ENCODE measurements at places on chromosomes 16 and 17.
A peak's percentile ranks its signal among the peaks of the same experiment; 100 is the strongest.

DNA sequence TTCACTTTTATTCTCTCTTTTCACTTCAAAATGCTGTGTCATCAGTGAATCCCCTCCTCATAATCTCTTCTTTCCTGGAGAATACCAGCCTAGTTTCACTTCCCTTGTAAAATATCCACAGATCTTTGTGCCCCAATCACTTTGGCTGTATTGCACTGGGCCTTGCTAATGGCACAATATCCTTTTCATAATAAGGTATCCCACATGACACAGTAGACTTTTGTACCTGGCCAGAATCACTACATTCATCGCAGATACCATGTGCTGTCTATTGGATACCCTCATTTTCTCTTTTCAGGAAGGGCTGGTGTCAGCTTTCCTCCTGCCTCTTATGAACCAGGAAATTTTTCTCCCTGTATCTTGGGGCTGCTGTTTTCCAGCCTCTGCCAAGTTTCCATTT lies 25.7 kb upstream of the TOX3 start:
- DNase-seq, result no peak

DNA sequence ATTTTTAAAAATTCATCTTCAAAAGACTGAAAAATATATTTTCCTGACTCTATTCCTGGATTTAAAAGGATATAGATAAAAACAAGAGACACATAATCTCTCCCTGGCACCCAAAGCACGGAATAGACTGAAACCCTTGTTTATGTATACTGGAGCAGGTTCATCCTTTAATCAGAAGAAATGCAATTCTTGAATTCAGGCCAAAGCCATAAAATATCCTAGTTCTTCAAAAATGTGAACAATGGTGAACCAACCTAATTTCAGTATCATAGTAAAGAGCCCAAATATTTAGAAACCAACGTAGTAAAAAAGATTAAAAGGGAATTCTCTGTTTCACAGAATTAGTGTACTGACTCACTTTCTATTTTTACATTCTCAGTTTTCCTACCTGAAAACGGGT lies 188.5 kb upstream of the C17orf78 start:
- DNase-seq, result no peak

DNA sequence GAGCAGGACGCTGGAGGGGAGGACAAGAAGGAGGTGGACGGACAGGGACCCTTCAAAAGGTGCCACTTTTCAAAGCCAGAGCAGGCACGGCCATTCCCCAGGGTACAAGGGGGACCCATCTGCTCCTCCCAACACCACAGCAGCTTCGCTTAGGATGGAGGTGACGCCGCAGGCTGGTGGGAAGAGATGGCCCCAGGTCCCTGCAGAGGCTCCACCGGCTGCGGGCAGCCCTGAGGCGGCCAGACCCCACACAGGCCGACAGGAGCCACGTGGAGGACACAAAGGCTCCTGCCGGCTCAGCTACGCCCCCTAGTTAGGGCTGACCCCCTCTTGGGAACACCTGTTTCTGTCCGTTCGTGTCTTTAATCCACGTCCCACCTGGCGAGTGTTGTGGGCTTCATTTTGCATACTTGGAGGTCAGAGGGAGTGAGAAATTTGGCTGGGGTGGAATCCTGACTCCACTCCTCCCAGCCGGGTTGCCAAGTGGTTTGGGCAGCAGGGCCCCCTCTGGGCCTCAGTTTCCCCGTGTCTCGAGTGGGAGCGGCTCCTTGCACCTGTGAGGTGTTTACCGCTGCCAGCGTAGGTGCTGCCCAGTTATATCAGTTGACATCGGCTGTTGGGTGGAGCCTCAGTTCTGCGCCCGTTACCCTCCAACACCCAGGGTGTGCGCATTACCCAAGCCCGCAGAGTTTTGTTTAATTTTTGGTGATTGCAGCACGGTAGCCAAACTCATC lies 5.8 kb upstream of the FN3KRP start:
- DNase-seq, result no peak

DNA sequence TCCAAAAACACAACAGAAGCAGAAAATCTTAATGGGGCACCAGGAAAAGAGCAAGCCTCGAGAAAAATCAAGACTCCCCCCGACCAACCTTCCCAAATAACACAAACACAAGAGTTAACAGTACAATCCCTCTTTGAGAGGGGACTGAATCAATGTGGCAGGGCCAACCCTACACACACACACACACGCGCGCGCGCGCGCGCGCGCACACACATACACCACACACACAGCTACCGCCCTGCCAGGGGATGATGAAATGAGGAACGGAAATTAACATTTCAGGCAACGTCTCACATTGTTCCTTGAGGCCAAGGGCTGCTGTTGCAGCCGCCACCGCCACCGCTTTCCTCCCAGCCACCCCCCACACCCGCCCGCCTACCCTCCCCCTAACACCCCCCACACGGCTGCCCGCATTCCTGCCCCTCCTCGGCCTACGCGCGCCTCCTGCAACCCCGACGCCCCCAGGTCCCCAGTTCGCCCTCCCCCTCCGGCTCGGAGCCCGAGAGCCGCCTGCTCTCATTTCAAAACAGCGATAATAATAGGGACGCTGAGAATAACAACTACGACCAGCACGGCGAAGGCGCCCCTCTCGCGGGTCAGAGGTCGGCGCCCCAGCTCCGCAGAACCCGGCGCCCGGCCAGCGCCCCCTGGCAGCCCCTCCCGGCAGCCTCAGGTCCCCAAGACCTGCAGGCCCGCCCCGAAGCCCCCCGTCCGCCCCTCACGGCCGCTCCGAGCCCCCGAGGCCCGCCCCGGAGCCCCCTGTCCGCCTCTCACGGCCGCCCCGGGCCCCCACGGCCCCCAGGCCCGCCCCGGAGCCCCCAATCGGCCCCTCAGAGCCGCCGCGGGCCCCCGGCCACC lies 1.1 kb downstream of the ANKRD11 start:
- DNase-seq, result peak; percentile 71

- no peak for DNase-seq
Measured at GRCh38 chr17:66115246-66115645, 76.7 kb downstream of the CEP112 start.

GRCh38 chr17:39826334-39826733 lies 37.8 kb downstream of the IKZF3 start:
- no peak for DNase-seq

DNA sequence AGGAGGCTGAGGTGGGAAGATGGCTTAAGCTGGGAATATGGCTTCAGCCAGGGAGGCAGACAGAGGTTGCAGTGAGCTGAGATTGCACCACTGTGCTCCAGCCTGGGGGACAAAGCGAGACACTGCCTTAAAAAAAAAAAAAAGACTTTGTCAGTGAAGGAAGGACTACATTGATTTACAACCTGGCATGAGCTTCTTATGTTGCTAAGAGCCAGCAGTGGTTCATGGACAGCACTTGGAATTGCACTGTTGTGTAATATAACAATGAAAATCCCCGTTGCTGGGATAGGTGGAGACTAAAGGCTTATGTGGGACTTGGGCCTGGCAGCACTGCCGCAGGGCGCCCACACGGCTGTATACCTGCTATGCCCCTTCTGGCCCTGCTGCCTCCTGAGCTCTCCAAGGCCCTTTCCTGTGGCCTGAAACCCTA lies 14.1 kb upstream of the SLC16A5 start:
- no peak for DNase-seq

- DNase-seq, result peak; percentile 73
Measured at GRCh38 chr17:44331249-44331760, 6.7 kb upstream of the SLC25A39 start.

- no peak for DNase-seq
Measured at GRCh38 chr17:37082311-37082860, 133.6 kb downstream of the AATF start.

GRCh38 chr16:73845238-73846006 lies 451.2 kb upstream of the PSMD7 start:
- no peak for DNase-seq

- DNase-seq, result no peak
Measured at GRCh38 chr16:71297341-71297634, 8.1 kb upstream of the CMTR2 start.

- no peak for DNase-seq
Measured at GRCh38 chr16:72856797-72857196, 191.1 kb downstream of the ZFHX3 start.

DNA sequence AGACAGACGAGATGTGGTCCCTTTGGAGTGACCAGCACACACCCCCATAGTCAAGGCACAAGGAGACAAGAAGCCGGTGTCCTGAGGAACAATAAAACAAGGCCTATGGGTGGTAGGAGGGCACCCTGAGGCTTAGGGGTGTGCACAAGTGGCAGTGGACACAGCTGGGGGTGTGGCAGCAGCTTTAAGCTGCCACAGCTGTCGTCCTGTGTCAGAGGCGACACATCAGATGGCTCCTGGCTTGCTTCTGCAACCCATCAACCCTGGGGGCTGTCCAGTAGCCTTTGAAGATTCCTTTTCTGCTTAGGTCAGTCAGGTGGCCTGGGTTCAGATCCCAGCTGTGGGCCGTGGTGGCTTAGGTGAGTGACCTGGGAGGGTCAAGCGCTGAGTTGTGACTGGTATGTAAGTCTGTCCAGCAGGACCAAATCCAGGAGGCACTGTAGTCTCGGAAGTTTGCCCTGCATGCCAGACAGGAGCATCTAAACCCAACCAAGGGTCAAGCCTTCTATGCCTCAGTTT lies 15.8 kb downstream of the DRC3 start:
- no peak for DNase-seq

- no peak for DNase-seq
Measured at GRCh38 chr16:56847173-56847910, 17.7 kb upstream of the SLC12A3 start.

GRCh38 chr17:76140661-76141211 lies 309 bp downstream of the FOXJ1 start:
- no peak for DNase-seq

DNA sequence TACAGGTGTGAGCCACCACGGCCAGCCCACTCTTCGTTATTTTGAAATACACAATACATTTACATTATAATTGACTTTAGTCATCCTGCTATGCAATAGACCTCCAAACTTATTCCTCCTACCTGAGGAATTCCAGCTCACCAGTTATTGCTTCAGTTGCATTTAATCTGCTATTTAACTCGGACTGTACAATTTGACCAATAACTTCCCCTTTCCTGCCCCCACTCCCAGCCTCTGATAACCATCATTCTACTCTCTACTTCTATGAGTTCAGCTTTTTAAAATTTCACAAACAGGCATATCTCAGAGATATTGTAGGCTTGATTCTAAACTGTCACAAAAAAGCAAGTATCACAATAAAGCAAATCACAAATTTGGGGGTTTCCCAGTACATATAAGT lies 157.0 kb downstream of the COPRS start:
- DNase-seq, result no peak

DNA sequence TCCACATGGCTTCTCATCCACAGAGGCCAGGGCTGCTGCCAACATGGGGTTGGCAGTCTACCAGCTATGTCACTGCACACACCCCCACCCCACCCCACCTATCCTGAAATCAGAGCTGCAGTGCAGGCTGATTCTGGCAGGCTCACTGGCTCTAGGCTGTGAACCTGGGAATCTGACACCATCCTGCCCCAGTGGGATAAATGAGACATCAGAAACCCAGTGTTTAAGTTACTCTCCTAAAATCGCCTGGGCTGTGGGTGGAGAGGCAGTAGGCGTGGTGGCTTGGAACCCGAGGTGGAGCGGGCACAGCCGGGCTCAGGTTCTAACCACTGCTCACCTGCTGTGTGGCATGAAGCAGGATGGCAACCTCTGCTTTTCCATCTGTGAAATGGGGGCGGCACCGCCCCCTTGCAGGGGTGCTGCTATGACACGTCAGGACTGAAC lies 5.6 kb downstream of the SLC38A8 start:
- no peak for DNase-seq

- DNase-seq, result no peak
Measured at GRCh38 chr16:15856182-15856581, 646 bp downstream of the MYH11 start.

GRCh38 chr16:46885960-46886763 lies 2.0 kb downstream of the GPT2 start:
- DNase-seq, result no peak

DNA sequence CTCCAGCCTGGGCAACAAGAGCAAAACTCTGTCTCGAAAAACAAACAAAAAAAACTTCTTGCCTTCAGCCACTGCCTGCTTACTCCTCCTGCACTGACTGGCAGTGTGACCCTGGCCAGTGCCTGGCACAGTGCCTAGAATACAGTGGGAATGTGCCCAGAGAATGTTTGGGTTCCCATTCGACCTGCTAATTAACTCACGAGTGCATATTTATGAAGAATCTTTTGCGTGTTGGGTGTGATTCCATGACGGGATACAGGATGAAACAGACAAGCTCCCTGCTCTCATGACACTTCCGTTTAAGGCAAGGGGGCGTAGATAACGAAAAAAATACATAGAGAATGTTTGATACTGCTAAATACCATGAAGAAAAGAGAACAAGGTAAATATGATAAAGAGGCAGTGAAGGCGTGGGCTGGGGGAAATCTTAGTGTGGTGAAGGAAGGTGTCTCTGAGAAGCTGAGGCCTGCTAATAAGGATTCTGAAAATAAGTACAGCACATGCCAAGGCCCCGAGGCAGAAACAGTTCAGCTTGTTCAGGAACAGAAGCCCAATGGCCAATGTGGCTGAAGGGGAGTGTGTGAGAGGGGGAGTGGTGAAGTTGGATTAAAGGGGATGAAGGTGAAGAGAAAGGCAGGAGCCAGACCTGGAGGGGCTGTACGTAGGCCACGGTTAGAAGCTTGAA lies 4.3 kb downstream of the ABI3 start:
- no peak for DNase-seq

DNA sequence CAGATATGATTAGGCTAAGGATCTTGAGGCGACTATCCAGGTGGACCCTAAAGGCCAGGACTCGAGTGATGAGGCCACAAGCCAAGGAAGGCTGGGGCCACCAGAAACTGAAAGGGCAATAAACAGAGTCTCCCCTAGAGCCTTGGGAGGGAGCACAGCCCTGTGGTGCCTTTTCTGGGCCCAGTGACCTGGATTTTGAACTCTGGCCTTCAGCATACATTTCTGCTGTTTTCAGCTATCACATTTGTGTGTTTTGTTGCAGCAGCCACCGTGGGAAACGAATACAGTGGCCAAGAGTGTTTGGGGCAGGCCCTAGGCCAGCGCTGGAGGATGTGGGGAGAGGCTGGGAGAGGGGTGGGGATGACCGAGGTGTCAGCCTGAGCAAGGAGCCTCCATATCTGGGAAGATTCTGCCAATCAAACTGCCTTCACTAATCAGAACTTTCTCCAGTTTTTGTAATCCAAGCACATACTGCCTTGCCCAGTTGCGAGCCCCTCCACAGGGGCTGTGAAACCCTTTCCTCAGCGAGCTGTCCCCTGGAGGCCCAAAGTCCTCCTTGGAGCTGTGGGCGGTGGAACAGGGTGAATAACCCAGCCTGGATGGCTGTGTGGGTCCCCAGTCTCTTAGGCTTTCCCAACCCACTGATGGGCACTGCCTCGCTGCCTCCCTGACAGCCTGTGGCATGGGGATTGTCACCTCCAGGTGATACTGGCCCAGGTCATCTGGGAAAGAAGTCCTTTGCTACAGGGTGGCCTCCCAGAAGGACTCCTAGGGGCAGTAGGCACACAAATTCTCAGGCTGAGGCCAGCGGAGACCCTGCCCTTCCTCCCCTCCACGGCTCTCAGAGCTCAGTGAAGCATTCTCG lies 16.8 kb downstream of the B9D1 start:
- no peak for DNase-seq

Data from CD4-positive, CD25-positive, alpha-beta regulatory T cell (primary cell).